DMS79 (cell line): ENCODE measurements at places on chromosomes 2 and 18.

DNA sequence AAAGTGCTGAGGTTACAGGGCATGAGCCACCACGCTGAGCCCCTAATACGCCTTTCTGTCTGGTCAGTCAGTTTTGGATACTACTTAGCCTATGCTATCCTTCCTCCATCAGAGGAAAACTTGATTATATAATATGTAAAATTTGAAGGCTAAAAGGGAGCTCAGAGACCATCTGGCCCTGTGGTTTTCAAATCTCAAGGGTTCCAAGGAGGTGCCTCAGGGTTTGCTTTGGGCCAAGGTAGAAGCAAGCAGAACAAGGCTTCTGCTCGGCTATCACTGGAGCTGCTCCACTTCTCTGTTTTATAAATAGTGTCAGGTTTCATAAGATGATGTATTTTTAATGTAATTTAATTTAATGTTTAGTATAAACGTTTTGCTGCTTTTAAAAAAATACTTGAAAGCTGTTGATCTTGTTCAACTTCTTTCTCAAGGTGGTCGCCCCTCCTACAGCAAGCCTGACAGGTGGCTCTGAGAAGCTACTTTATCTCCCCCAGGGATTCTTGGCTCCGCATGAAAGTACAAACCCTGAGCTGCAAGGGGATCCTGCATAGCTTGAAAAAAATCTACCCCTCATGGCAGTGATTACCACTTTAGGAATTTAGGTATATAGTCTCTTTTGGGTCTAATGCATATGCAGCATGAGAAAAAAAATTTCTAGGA, 290.3 kb downstream of the CNTNAP5 start:
- no peak for DNase-seq

- no peak for DNase-seq
Observed at GRCh38 chr2:46873604-46874068, 42.0 kb downstream of the MCFD2 start.

DNA sequence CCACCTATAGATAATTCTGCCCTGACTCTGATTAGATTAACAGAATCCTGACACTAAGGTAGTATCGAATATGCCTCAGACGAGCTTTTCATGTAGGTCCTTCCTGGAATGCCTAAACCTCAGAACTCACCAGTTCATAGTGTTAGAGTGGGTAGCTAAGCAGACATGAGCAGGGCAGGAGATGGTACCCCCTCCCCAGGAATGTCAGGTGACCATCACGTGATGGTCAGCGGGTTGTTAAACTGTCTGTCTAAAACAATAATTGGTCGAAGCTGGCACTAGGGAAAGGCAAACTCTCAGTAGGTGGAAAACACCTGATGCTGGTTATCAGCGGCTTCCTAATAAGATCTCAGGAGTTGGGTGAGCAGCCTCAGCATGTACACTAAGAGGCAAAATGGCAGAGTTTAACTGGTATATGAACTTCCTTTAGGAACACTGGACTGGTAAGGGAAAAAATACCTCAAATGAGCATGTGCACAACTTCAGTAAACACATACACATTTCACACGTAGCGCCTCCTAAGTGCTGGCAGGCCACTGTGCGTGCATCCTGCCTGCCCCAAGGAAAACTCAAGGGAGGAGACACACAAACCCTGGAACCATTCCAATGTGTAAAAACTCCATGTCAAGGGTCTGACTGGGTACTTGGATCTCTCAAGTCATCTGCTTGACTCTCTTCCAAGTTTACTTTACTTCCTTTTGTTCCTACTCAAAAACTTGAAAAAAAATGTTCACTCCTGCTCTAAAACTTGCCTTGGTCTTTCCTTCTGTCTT, 339.5 kb downstream of the GULP1 start:
- DNase-seq: no peak

GRCh38 chr2:38281095-38281742, 95.9 kb downstream of the ATL2 start:
- DNase-seq: no peak

DNA sequence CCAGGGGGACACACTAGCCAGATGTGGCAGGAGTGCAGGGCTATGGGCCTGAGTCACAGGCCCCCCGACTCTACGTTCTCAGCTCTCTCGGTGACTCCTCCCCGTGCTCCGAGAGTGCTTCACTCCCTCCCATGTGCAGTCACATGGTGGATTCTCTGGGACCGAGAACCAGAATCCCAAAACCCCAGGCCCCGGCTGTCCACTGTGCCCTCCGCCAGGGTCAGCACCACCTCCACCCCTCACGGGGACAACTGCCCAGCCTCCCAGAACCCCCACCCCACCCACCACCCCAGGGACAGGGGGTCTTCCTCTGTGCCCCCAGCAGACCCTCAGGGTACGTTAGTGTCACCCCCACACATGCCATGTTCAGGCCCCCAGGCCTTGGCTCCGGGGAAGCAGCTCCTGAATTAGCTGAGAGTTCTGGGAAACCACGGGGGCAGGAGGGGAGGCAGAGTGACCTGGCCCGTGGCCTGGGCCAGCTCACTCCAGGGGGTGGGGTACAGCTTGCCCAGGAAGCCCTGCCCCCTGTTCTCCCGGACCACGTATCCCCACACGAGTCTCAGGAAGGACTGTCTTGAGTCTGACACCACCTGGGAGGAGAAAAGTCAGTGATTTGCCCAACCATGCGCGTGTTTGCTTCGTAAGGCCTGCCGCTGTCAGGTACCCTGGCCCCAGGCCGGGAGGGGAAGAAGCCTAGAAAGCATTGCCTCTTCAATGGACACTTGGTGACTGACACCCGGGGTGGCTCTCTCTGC, 4.4 kb downstream of the RAMP1 start:
- no peak for DNase-seq

- no peak for DNase-seq
Observed at GRCh38 chr2:57434972-57435371, 611.6 kb upstream of the VRK2 start.
